ENCODE measurements at places on chromosomes 11 and 22. TPM values are rescaled to one million over a fixed set of nuclear protein-coding genes. Genes with fewer than 3 reads are reported as not detected.

CRYBA4 gene
- total RNA-seq: not detected

OR5B3 gene
- not detected for total RNA-seq

LSP1 gene
- 590 TPM for total RNA-seq

SLC25A17 gene
- 17.5 TPM for total RNA-seq

SF3A1 gene
- 225 TPM for total RNA-seq

LZTR1 gene
- total RNA-seq: 53.3 TPM

RIMBP3C gene
- 0.23 TPM for total RNA-seq

OAF gene
- 1.4 TPM for total RNA-seq

NPAS4 gene
- total RNA-seq: not detected

SYNGR1 gene
- not detected for total RNA-seq

NXPE4 gene
- total RNA-seq: not detected

HTR3A gene
- total RNA-seq: not detected

LARGE2 gene
- 0.58 TPM for total RNA-seq

OR51E2 gene
- not detected for total RNA-seq

FUT4 gene
- 6.1 TPM for total RNA-seq

RASL10A gene
- total RNA-seq: 0.78 TPM

CALCB gene
- total RNA-seq: 1.5 TPM

SCGB1D2 gene
- total RNA-seq: not detected

DERL3 gene
- total RNA-seq: 8.3 TPM

EMID1 gene
- not detected for total RNA-seq

ISX gene
- not detected for total RNA-seq

ANO9 gene
- total RNA-seq: 69.2 TPM

UPB1 gene
- total RNA-seq: 0.30 TPM

UVRAG gene
- 18.2 TPM for total RNA-seq

DNAJB7 gene
- not detected for total RNA-seq

KCNQ1 gene
- total RNA-seq: 14.8 TPM

PRCP gene
- total RNA-seq: 24.5 TPM

MS4A3 gene
- total RNA-seq: not detected

TRPM5 gene
- total RNA-seq: not detected

NEFH gene
- total RNA-seq: 2.7 TPM

OR5P2 gene
- not detected for total RNA-seq

OR8H2 gene
- not detected for total RNA-seq

TTC9C gene
- 48.4 TPM for total RNA-seq

PGA5 gene
- not detected for total RNA-seq

Measured in activated CD4-positive, alpha-beta memory T cell treated with anti-CD3 and anti-CD28 coated beads, Interleukin-2, amount 10 ng/mL, durations not matched to agents 7 days and 5 days (primary cell).